ENCODE measurements at places on chromosomes 4 and X.

DNA sequence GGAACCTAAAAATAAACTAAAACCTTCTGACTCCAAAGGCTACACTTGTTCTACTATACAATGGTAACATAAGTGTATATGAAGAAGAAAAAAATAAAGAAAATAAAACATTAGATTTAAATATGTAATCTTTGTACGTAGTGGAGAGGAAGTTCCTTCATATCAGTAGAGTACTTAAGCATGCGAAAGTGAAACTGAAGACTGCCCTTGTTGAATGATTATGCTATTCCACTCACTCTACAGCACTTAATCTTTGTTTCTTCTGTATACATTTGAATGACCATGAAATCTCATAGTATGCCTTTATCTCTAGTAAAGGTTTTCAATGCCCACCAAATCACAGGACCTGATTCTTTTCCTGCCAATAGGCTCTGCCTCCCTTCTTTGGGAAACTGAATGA, 78.9 kb downstream of the NDST3 start:
- DNase-seq, result no peak

GRCh38 chr4:11111876-11112275, 316.8 kb downstream of the HS3ST1 start:
- no peak for DNase-seq

- DNase-seq, result no peak
These were observed 207.2 kb downstream of the FGF13 start for GRCh38 chrX:138504273-138504672.

DNA sequence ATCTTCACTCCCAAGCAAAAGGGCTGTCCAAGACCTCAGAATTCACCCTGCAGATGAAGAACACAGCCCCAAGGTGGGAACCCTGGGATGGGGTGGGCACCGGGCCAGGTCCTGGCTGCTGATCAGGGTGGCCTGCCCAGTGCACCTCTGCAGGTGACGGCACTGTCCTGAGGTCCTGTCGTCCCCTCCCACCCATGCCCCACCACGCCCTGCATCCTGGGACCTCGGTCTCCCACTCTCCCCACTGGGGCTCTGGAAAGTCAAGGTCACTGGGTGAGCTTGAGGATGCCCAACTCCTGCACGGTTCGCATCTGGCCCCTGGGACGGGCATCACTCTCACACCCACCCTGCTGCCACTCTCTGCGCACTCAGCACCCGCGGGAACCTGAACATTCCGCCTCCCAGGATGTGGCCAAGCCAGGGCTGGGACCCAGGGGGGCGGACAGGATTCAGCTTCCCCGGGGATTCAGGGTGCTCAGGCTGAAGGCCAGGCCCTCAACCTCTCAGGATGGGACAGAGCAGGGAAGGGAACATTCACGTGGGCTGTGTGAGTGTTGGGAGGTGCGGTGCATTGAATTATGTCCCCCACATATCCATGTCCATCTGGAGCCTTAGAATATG, 115.9 kb downstream of the CPZ start:
- DNase-seq, result no peak

DNA sequence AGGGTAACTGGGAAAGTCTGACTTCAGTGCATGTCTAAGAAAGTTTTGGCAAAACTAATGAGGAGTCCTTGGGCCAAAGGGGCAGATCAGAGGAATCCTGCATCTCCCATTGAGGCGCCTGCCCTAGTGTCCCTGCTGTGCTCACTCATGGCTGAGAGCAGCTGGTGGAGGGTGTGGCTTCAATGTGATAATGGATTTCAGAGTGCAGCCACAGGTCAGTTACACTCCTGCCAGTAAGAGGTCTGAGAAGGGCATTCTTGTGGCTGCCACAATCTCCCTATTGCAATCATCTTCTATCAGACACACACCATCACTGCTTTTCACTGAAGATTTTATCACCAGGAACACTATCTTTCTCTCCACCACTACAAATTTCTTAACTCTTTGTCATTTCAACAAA, 457.1 kb downstream of the MID1IP1 start:
- no peak for DNase-seq

DNA sequence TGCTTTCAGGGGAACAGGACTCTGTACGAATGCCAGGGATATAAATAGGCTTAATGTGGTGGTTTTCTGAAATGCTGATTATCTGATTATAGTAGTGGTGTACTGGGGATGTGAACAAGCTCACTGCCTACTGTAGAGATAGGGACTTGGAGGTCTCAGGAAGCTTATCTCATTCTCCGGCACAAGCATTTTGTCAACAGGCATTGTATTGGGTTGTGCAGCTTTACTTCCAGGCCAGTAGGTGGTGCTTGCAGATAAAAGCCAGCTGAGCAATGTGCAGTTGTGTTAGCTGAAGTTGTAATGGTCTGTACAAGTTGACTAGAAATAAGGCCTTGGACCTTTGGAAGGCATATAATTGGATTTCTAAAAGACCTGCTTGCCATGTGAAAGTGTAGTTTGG, 49.5 kb upstream of the TMLHE start:
- DNase-seq, result no peak
